ENCODE measurements at places on chromosomes 12 and 14. TPM values are rescaled to one million over a fixed set of nuclear protein-coding genes. Genes with fewer than 3 reads are reported as not detected.

- no peak for DNase-seq
Measured at GRCh38 chr14:102949062-102949800, 26.8 kb downstream of the AMN start.

DNA sequence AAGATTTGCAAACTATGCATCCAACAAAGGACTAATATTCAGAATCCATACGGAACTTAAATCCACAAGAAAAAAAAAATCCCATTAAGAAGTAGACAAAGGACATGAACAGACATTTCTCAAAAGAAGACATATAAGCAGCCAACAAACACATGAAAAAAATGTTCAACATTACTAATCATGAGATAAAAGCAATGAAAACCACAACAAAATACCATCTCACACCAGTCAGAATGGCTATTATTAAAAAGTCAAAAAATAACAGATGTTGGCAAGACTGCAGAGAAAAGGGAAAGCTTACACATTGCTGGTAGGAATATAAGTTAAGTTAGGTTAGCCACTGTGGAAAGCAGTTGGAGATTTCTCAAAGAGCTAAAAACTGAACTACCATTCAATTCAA lies 16.2 kb downstream of the CDK17 start:
- DNase-seq: no peak

DNA sequence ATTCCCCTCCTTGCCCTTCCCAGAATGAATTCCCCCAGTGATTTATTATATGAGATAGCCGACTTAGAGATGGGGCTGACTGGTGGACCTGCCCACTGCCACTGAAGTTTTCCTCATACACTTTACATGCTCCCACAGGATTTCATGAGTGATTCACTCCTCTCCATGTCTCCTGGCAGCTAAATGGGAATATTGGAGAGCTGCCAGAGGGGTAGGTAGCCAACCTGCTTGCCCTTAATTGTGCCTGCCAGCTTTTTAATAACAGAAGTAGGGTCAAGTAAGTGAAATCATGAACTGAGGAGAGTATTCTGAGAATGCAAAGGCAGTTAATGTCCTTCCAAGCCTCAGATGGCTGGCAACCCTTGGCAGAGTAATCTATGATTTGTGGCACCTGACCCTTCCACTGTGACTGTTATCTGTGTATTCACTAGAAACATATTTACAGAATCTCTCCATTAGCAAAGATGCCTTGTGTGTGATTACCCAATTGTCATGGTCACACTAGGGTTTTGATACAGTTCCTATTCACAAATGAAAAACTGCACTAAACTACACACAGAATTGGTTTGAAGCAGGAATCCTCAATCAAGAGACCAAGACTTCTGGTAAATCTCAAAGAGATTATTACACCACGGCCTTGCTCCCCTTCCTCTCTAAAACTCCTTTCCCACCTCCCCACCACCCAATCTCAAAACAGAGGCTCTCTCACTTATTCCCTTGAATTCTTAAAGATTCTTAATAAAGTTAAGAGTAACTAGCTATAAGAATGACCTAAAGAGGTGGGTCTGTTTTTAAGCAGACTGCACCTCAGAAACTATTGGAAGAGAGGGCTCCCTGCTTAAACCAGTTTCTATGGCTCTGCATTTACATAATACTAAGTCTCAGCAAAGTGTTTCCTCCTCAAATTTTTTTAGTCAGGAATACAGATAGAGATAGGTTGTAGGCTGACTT lies 17.2 kb downstream of the NKX2-1 start:
- no peak for DNase-seq

GRCh38 chr14:70782361-70782760 lies 27.0 kb downstream of the MAP3K9 start:
- DNase-seq: no peak

SRP54 gene
- 38.3 TPM for total RNA-seq

DNA sequence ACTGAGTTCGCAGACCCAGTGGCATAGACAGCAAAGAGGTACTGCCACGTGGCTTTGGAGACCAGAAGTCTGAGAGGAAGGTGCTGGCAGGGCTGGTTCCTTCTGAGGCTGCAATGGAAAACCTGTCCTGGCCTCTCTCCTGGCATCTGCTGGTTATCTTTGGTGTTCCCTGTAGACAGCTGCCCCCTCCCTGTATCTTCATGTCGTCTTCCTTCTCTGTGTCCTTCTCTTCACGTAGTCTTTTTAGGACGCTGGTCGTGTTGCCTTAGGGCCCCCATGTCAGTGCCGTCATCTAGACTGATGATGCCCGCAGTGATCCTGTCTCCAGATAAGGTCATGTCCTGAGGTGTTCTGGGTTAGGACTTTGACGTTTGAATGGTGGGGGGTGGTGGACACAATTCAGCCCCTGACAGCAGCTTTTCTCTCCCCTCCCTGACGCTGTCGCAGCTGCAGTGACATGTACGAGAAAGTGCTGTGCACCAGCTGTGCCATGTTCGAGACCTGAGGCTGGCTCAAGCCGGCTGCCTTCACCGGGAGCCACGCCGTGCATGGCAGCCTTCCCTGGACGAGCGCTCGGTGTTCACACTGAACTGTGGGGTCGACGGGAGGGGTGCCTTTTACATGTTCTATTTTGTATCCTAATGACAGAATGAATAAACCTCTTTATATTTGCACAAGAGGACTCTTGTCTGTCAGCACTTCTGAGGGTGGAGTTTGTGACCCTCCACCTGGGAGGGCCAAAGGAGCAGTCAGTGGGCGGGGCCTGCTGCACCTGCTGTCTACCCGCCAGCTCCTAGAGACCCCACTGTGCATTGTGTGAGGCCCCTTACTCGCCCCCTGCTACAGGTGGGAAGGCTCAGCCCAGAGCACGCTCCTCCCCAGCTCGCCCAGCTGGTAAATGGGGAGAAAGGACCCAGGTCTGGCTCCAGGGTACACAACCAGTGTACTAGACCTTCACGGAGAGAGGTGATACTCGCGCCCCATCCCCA lies 6.3 kb downstream of the SIVA1 start:
- no peak for DNase-seq

MORN3 gene
- total RNA-seq: not detected

GRCh38 chr14:31118892-31119291 lies 88.7 kb downstream of the HECTD1 start:
- DNase-seq: no peak

CMKLR1 gene
- 26.0 TPM for total RNA-seq

SMARCC2 gene
- 113 TPM for total RNA-seq

GRCh38 chr12:109286252-109286651 lies 22.8 kb downstream of the FOXN4 start:
- DNase-seq: no peak

GRCh38 chr14:50366115-50366514 lies 30.6 kb downstream of the CDKL1 start:
- DNase-seq: no peak

DNA sequence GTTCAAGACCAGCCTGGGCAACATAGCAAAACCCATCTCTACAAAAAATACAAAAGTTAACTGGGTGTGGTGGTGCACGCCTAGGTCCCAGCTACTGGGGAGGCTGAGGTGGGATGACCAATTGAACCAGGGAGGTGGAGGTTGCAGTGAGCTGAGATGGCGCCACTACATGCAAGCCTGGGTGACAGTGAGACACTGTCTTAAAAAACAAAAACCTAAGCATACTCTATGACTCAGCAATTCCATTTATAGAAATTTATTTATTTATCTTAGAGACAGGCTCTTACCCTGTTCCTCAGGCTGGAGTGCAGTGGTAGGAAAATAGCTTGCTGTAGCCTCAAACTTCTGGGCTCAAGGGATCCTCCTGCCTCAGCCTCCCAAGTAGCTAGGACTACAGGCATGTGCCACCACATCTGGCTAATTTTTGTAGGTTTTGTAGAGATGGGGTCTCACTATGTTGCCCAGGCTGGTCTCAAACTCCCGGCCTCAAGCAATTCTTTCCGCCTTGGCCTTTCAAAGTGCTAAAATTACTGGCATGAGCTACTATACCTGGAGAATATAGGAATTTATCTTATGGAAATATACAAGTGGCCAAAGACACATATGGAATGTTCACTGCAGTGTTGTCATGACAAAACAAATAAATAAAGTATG lies 43.3 kb downstream of the NCKAP5L start:
- DNase-seq: no peak

All from mesenteric fat pad (tissue), 1 donor.